NCI-H82 (cell line): ENCODE measurements at places on chromosomes 11 and 22.

- no peak for DNase-seq
Measured at GRCh38 chr11:124310721-124311120, 3.0 kb downstream of the OR8D1 start.

GRCh38 chr11:48154151-48154550 is 62.5 kb upstream of the OR4B1 start:
- DNase-seq, result no peak

DNA sequence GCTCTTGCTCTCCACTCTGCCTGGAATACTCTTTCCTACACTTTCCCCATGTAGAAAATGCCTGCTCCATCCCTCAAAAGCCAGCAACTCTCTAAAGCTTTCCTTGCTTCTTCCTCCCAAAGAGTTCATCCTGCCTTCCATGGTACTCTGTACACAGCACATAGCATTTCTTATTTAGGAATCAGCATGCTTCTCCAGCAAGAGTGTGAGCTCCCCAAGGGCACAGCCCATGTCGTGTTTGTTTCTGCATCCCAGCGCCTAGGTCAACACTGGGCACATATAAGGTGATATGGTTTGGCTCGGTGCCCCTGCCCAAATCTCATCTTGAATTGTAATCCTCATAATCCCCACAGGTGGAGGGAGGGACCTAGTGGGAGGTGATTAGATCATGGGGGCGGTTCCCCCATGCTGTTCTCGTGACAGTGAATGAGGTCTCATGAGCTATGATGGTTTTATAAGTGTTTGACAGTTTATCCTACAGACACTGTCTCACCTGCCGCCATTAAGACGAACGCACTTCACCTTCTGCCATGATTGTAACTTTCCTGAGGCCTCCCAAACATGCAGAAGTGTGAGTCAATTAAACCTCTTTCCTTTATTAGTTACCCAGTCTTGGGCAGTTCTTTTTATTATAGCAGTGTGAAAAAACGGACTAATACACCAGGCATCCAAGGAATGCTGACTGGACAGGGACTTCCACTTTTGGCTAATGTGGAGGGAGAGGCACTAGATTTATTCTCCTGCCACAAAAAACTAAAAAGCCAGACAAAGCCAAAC is 8.2 kb downstream of the VPS37C start:
- peak; percentile 69 for DNase-seq

- no peak for DNase-seq
Measured at GRCh38 chr22:30859714-30860095, 108.9 kb downstream of the MORC2 start.

GRCh38 chr11:92692826-92693546 is 276.5 kb upstream of the MTNR1B start:
- no peak for DNase-seq

- DNase-seq, result no peak
Measured at GRCh38 chr11:105032495-105032894, 2.4 kb downstream of the CASP1 start.

DNA sequence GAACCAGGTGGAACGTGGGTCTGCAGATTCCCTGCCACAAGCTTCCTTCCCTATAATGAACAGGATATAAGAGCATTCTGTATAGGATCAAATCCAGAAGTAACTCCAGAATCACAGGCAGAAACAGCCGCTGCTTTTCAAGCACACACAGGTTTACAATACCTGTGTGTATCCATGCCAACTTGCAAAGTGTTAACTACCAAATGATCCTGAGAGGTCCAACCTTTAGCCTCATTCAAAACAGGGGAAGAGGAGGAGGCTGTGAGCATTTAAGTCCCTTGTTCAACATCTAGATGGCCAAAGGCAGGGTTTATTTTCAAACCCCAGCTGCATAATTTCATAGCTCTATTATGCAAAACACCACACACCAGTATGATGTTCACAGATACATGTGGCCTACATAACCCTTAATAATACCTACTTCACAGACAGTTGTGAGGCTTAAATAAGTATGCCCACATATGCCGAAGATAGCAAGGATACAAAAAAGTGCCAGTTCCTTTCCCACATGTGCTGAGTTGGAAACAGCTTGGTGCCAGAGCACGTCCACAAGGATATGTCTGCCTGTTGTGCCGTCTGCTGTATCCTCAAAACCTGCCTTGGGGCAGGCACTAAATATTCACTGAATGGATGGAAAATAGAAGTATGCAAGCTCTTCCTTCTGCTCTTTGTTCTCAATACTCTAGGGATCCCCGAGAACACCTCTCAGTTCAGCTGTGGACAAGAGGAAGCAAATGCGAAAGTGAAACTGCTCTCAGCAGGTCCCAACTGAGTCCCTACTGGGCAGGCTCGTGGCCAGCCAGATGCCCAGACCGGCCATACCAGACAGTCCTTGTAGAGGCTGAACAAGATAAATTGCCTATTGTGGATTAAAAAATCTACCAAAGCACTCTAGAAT is 66.8 kb downstream of the LARGE1 start:
- no peak for DNase-seq

- DNase-seq, result no peak
Measured at GRCh38 chr11:130478204-130478701, 29.8 kb downstream of the ADAMTS15 start.

- no peak for DNase-seq
Measured at GRCh38 chr11:9826390-9826789, 162.5 kb downstream of the SWAP70 start.

GRCh38 chr11:15726893-15727519 is 612.3 kb downstream of the INSC start:
- no peak for DNase-seq

GRCh38 chr22:36538529-36538928 is 9.6 kb upstream of the EIF3D start:
- no peak for DNase-seq

DNA sequence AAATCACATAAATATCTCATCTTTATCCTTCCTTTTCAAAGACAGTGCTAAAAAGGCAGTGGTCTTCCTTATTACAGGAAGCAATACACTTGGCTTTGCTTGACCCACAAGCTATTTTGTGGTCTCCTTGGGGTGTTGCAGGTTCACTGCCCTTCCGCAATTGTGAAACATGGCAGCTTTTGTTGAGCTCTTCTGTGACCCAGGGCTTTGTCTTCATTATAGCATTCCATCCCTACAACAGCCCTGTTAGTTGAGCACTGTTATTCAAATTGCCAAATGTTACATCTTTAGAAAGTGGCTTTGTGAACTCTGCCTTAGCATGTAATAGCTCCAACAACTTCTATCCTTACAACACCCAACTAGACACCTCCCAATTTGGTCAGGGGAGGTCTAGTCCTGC is 107.1 kb downstream of the OPCML start:
- DNase-seq, result no peak

GRCh38 chr11:119478711-119479285 is 55.8 kb upstream of the THY1 start:
- DNase-seq, result no peak

DNA sequence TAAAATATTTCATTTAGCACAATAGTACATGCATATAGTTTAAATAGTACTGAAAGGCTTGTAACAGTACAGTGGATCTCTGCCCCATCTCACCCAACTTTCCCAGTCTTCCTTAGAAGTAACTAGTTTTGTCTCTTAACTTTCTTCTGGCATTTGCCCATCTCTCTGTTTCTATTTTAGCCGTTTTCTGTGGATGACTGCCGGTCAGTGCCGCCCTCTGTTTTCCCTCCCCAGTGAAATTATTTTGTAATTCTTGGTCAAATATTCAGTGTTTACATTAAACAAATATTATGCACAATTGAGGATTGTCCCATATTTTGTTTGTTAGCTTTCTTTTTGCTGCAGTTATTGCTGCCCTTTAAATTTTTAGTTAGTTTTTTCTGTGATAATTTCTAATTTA is 8.3 kb downstream of the PDHX start:
- no peak for DNase-seq
